ENCODE measurements at places on chromosomes 1 and 21.

DNA sequence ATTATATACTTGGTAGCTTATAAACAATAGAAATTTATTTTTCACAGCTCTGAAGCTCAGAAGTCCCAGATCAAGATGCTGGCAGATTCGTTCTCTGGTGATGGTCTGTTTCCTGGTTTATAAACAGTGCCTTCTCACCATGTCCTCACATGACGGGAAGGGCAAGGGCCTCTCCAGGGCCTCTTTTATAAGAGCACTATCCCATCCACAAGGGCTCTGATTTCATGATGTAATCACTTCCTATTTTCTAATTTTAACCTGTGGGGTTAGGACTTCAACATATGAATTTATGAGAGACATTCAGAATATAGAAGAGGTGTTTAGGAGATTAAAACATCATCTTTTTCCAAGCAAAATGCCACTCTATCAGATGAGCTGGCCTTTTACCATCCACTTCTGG, 32.1 kb upstream of the PLPPR4 start:
- H3K4me1 ChIP-seq = no peaks in the 10 kb centered on the region
- H3K27me3 ChIP-seq = no peaks in the 10 kb centered on the region
- no peak for DNase-seq
- H3K27ac ChIP-seq = no peak overlapping the region
- no peak overlapping the region for H3K4me3 ChIP-seq

DNA sequence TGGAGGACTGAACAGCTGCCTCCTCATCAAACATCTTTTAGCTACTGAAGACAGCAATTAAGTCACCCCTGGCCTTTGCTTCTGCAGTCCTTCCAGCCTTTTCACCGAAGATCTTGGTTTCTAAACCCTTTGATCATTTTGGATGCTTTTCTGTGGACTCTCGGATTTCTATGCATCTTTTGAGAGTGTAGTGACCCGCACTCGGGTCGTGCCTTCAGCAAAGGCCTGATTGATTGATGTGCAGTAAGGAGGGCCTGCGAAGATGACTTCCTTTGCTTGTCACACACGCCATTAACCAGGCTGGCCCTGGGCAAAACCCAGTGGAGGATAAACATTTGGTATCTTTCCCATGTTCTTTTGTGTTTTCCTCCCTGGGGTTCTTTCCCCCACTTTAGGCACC, 157.5 kb upstream of the CD34 start:
- DNase-seq = no peak
- H3K4me1 ChIP-seq = no peaks in the 10 kb centered on the region
- no peaks in the 10 kb centered on the region for H3K36me3 ChIP-seq
- no peak overlapping the region for H3K27ac ChIP-seq
- H3K4me3 ChIP-seq = no peak overlapping the region
- no peaks in the 10 kb centered on the region for H3K27me3 ChIP-seq

DNA sequence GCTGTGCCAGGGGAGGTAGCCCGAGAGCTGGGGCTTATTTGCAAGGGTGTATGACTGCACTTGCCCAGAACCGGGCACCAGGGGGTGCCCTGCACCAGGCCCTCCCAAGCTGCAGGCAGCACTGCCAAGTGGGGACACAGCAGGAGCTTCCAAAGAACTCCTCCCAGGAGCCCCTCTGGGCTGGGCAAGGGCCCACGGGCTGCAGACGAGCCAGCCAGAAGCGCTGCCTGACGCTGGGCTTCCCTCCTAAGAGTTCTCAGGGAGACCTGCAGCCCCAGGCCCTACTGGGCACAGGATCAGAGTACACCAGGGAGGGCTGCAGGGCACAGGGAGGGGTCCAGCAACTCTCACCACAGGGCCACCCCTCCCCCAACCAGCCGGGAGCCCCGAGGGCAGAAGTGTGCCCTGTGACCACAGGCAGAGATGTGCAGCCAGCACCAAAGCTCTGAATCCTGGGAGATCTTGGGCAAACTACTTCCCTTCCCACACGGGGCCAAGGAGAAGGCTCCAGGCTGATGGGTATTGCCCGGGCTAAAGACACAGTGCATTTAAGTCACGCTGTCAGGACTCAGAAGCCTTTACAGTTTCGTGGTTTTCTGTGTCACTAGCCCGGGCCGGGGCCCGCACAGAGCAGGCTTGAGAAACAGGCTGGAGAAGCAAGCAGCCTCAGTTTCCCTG, 63.4 kb downstream of the KCNAB2 start:
- no peaks in the 10 kb centered on the region for H3K27me3 ChIP-seq
- DNase-seq = no peak
- no peaks in the 10 kb centered on the region for H3K36me3 ChIP-seq

GRCh38 chr1:21594935-21595897, 73.9 kb downstream of the RAP1GAP start:
- no peak for DNase-seq
- no peaks in the 10 kb centered on the region for H3K36me3 ChIP-seq
- H3K27ac ChIP-seq = no peak overlapping the region
- no peaks in the 10 kb centered on the region for H3K4me1 ChIP-seq
- H3K4me3 ChIP-seq = no peak overlapping the region

- no peak overlapping the region for H3K27ac ChIP-seq
- no peaks in the 10 kb centered on the region for H3K36me3 ChIP-seq
- no peak overlapping the region for H3K4me3 ChIP-seq
- H3K4me1 ChIP-seq = peaks cover 19% of the 10 kb centered on the region
- no peaks in the 10 kb centered on the region for H3K27me3 ChIP-seq
These were observed 54.1 kb upstream of the F3 start for GRCh38 chr1:94595658-94596057.

- peak overlapping the region; percentile 99 for H3K4me3 ChIP-seq
- no peak for DNase-seq
- peaks cover 30% of the 10 kb centered on the region for H3K4me1 ChIP-seq
- H3K36me3 ChIP-seq = no peaks in the 10 kb centered on the region
- H3K27ac ChIP-seq = peak overlapping the region; percentile 91
These were observed 1.2 kb downstream of the SCMH1 start for GRCh38 chr1:41240781-41241353.
